ENCODE measurements at places on chromosomes 5 and 9.

DNA sequence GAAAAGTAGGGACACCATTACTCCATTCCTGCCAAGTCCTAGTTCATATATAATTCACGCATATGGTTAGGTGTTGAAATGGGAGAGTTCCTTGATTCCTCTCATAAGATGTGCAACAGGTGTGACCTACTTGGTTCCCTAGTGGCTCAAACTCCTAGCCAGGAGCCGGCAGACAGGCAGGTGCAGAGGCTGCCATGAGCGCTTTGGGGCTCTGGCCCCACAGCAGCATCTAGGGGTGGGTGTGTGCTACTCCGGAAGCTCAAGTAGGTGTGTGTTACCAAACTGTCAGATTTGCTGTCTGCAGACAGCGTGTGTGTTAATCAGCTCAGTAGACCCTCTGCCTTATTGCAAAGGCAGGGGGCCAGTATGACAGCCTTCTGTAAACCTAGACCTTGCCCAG is 1652.4 kb upstream of the ACO1 start:
- DNase-seq, result no peak

DNA sequence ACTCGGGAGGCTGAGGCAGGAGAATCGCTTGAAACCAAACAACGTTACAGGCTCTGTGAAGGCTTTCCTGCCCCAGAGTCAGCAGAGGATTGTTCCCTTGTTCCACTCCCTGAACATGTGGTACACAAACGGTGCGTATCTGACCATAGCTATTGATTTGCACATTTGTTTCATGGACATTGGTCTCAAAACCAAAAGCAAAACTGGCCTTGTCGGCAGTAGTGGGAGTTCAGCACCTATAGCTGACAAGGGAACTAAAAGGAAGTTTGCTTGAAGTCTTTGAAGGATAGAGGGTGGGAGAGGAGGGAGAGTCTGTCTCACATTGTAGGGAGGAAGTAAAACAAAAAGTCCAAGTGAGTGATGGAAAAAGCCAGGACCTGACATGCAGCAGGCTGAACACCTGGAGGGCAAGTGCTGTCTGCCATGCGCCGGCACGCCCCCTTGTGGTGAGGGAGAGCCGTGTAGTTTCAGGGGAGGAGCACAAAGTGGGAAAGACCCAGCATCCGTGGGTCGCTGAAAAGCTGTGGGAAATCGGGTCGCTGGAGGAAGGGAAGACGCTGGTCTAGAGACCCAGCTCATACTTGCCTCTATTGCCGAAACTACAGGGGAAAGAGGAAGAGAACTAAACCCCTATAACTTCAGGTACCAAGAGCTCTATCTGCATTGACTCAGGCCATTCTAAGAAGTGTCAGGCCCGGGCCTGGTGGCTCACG is 58.0 kb downstream of the RAD23B start:
- peak; percentile 78 for DNase-seq

GRCh38 chr9:35001803-35002502 is 12.4 kb downstream of the DNAJB5 start:
- no peak for DNase-seq

- DNase-seq, result no peak
Observed at GRCh38 chr9:6549106-6549800, 96.3 kb downstream of the GLDC start.

DNA sequence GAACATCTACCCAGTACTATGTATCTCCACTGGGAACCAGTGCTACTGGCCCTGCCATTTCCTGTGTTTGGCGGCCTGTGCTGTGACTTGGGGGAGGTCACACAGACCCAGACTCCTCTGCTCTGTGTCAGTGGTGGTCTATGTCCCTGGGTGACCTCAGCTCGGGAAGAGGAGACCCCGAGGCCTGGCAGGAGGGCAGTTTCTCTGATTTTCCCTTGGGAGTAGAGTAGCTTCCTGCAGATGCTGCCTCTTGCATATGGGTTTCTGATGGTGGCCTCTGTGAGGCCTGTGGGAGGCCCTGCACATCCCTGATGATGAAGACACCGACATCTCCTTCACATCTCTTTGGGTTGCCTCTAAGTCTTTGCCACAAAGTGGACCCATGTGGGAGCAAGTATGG is 13.0 kb upstream of the SMIM32 start:
- no peak for DNase-seq

- DNase-seq, result no peak
Observed at GRCh38 chr9:124684169-124684568, 86.9 kb downstream of the NR6A1 start.

GRCh38 chr9:16133032-16133431 is 580.2 kb downstream of the CCDC171 start:
- DNase-seq, result no peak

DNA sequence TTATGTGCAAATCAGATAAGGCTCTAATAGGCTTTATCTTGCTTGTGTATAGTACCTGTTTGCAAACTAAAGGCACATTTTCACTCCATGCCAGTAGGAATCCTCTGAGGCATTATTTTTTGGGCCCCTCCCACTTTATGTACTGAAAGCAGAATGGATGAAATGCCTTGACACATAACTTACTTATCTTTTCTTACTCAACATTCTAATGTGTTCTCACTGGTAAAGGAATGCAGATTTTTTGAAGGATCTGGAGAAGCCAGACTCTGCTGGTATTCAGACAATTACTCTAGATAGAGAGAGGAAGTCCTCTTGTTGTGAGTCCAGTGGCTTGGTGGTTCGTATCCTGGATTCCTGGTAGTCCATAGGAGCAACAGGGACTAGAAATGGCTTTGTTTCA is 336.7 kb downstream of the CCDC171 start:
- DNase-seq, result no peak

DNA sequence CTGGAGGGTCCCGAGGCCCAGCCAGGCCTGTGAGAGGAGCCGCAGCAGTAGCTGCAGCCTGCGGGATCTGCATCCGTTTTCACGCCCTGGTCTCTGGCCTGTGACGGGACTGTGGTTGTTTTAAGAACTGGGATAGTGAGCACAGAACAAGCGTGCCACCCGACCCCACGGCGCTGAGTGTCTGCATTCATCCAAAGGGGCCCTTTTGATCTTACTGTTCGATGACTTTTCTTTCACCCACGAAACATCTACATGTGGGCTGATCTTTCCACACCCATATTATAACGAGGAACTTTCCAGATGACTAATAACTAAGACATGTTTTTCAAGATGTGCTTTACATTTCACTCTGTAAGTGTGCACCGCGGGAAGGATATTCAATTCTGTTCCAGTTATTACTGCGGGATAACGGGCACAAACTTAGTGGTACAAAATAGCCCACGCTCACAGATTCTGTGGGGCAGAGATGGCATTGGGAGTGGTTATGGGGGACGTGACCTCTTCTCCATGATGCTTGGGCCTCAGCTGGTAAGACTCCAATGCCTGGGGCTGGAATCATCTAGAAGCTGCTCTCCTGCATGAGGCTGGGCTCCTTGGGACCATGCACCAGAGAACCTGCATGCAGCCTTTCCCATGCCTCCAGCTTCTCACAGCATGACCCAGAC is 165.0 kb downstream of the SYK start:
- DNase-seq, result no peak
